ENCODE measurements at places on chromosomes 11 and 22. TPM values are rescaled to one million over a fixed set of nuclear protein-coding genes. Genes with fewer than 3 reads are reported as not detected.

APLNR gene
- 1.5 TPM for total RNA-seq

P2RX3 gene
- not detected for total RNA-seq

GRK2 gene
- total RNA-seq, result 111 TPM

SNRPD3 gene
- total RNA-seq, result 168 TPM

NAALAD2 gene
- 0.57 TPM for total RNA-seq

JAML gene
- not detected for total RNA-seq

PAAF1 gene
- 10.7 TPM for total RNA-seq

CDC45 gene
- 3.3 TPM for total RNA-seq

RIMBP3C gene
- not detected for total RNA-seq

TPBGL gene
- total RNA-seq, result not detected

RIN1 gene
- total RNA-seq, result 57.1 TPM

USP28 gene
- 13.4 TPM for total RNA-seq

OR52I1 gene
- not detected for total RNA-seq

DDIAS gene
- 5.1 TPM for total RNA-seq

BCL2L13 gene
- 71.3 TPM for total RNA-seq

FOSL1 gene
- 50.4 TPM for total RNA-seq

DDX25 gene
- 0.15 TPM for total RNA-seq

MMP10 gene
- total RNA-seq, result not detected

LUZP2 gene
- not detected for total RNA-seq

SYCE3 gene
- not detected for total RNA-seq

TNNI2 gene
- 17.4 TPM for total RNA-seq

OR8G5 gene
- total RNA-seq, result not detected

TTC36 gene
- not detected for total RNA-seq

OR2AG1 gene
- not detected for total RNA-seq

IFITM1 gene
- 78.9 TPM for total RNA-seq

CCDC81 gene
- total RNA-seq, result 1.8 TPM

FOLH1 gene
- total RNA-seq, result 1.2 TPM

B3GAT1 gene
- 0.93 TPM for total RNA-seq

ASRGL1 gene
- 6.0 TPM for total RNA-seq

TMEM86A gene
- 57.0 TPM for total RNA-seq

HTR3B gene
- total RNA-seq, result not detected

SAA1 gene
- 56.8 TPM for total RNA-seq

CDC42BPG gene
- total RNA-seq, result 63.3 TPM

RAB36 gene
- 1.7 TPM for total RNA-seq

SLC22A8 gene
- not detected for total RNA-seq

SAA2 gene
- total RNA-seq, result 15.0 TPM

UCP2 gene
- 15.8 TPM for total RNA-seq

GRAP2 gene
- total RNA-seq, result 9.3 TPM

RBMXL2 gene
- total RNA-seq, result not detected

TYR gene
- total RNA-seq, result 29.9 TPM

CDKN1C gene
- 14.3 TPM for total RNA-seq

CD3E gene
- total RNA-seq, result not detected

OR5P2 gene
- 2.0 TPM for total RNA-seq

PATE2 gene
- not detected for total RNA-seq

ST14 gene
- 71.9 TPM for total RNA-seq

HTR3A gene
- 0.68 TPM for total RNA-seq

OR5B21 gene
- not detected for total RNA-seq

KDM4E gene
- not detected for total RNA-seq

All from suprapubic skin (tissue), 4 donors.